Right lung (tissue), 10 donors: ENCODE measurements at places on chromosomes 6 and 20. TPM values are rescaled to one million over a fixed set of nuclear protein-coding genes. Genes with fewer than 3 reads are reported as not detected.

DNA sequence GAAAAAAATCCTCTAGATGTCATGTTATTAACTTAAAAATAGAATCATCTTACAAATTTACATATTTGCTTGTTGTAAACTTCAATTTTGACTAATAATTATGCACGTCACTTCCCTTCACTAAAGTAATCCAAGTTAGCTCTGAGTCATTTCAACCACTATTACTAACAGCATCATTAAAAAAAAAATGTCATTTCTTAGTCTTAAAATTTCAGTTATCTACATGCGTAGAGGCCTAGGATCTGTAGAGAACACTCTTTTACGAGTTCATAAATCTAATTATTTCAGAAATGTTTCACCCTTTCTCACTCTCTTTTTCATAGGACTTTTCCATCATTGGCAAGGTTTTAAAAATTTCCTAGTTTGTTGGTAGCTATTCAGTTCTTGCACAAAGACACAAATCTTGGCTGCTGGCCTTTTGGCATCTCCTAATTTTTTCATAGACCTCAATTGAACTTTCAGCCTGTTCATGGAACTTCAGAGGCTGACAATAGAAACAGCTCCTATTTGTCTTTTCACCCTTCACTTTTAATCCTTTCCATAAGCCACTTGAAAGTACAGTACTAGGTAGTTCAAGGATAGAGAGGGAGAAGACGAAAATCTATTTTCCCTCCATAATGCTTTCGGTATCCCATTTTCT lies 61.5 kb downstream of the OGFRL1 start:
- peak; percentile 48 for DNase-seq

DNA sequence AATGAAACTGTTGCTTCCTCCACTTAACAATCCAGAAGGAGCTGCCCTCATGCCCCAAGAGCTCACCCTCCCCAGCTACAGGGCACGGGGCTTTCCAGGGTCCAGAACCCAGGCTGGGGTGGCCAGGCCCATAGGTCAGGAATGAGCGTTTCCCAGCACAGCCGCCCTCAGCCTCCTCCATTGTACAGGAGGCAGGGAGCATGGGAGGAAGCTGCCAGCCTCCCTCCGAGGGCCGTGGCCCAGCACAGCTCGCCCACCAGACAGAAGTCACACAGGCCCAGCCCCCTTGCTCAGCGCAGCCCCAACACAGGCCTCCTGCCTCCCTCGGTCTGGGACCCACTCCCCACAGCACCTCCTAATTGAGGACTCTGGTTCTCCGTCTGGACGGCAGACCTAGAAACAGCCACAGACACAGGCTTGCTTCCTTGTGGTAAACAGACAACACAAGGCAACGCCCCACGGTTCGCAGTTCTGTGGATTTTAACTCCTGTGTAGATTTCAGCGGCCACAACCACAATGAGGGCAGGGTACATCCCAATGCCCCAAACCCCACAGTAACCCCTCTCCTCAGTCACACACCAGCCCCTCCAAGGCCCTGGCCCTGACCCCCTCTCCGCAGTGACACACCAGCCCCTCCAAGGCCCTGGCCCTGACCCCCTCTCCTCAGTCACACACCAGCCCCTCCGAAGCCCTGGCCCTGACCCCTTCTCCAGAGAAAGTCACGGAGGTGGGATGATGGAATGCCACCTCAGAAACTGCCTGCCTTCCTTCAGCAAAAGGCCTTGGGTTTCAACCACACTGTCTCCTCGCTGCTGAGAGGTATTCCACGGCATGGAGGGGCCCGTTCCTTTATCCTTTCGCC lies 173.5 kb downstream of the DLL1 start:
- DNase-seq = no peak

DNA sequence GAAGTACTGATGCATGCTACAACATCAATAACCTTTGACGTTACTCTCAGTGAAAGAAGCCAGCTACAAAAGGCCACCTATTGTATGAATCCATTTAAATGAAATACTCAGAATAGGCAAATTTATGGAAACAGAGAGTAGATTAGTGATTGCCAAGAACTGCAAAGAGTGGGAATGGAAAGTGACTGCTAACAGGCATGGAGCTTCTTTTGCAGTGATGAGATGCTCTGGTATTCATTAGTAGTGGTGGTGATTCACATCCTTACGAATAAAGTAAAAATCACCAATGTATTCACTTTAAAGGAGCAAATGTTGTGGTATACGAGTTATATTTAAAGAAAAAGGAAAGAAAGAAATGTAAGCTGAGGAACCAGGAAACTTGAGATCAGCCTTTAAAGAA lies 126.8 kb upstream of the SAMD5 start:
- DNase-seq = no peak

- no peak for DNase-seq
These were observed 467.3 kb upstream of the IRAK1BP1 start for GRCh38 chr6:78400076-78400475.

DNA sequence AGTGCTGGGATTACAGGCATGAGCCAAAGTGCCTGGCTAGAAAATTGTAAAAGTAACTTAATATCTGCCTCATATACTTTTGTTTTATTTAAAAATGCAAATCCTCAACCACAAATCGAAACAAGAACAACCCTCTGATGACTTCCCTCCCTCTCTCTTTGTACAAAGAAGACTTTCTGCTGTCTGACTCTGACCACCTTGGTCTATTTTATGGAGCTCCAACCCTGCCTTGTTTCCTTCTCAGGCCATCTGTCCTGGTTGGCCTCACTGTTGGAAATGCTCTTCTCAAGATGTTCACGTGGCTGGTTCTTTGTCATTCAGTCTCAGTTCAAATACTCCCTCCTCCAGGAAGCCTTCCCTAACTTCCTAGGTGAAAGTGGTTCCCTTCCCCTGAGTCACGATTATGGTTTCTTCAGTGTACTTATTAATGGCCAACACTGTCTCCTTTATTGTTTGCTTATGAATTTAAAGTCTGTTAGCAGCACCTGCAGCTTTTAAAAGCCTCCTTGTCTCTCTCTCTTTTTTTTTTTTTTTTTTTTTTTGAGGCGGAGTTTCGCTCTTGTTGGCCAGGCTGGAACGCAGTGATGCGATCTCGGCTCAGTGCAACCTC lies 151.5 kb upstream of the SALL4 start:
- DNase-seq = no peak

DNA sequence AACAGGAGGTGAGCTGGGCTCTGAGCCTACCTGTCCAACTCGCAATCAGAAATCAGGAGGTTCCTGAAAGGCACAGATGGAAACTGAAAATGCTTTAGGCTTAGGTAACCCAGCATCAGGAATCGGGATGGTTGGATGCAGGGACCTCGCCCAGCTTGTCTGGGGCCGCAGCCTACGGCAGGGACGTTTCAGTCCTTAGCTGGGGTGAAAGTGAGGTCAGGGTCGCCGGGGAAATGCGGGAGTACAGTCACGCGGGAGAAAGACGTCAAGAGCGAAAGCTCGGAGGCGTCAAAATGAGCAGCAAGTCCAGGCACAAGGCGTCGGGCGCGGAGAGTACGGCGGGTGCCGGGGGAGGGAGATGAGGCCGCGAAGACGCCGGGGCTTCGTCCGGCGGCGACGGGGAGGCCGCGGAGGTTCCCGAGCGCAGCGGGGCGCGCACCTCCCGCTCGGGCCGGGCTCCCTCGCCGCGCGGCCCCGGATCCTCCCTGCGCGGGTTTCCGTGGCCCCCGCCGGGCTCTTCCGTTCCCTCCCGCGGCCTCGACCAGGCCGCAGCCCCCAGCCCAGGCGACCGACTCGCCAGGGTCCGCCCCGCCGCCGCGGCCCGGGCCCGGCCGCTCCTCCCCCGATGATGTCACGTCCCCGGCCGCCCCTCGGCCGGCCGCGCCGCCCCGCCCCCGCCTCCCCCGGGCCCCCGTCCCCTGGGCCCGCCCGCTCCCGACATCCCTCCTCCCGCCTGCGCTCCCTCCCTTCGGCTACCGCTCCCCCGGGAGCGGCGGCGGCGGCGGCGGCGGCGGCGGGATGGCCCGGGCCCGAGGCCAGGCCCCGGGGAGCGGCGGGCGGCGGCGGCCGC lies at the start of gene EBF4:
Gene EBF4, plus strand, starts transcription at position 745 of the 850 bp plus-strand sequence. CDS start 866 bp downstream, outside the sequence.
- peak; percentile 50 for DNase-seq

- DNase-seq = no peak
These were observed 139.4 kb downstream of the CARMIL1 start for GRCh38 chr6:25418454-25419052.

DNA sequence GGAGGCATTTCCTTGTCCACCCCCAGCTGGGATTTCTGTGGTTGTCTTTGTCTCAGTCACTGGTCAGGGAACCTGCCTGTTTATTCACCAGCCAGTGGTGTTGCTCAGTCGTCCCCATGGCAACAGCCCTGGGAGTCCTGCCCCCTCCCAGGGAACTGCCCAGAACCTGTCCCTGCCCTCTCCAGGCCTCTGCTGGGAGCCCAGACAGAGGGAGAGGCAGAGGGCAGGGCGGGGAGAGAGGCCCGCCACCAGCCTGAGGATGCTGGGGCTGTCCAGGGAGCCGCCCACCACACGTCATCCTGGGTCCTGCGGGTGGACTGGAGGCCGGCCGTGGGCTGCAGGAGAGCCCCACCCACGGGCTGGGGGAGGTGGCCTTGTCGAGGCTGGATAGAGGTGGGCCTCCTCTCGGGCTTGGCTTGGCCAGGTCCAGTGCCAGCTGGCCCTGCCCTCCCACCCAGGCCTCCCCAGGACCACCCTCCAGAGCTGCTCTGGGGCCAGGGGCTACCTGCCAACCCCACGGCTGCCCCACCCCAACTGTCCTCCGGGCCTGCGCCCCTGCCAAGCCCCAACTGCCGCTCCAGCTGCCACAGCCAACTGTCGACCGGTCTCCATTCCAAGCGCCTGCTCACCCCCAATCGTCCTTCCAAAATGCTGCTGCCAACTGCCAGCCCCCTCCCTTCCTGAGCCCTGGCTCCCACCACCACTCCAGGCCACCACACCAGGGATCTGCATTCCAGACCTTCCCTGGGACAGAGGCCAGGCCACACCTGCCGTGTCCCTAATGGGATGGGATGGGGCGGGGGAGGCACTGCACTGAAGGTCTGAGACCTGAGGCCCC lies 4.2 kb upstream of the ZBTB46 start:
- peak; percentile 82 for DNase-seq

SERAC1 gene
- polyA plus RNA-seq = 10.8 TPM

PAK5 gene
- polyA plus RNA-seq = 0.18 TPM

F13A1 gene
- 58.9 TPM for polyA plus RNA-seq

ABHD16B gene
- not detected for polyA plus RNA-seq

WFDC12 gene
- polyA plus RNA-seq = not detected
